ENCODE measurements at places on chromosomes 4 and X.
A peak's percentile ranks its signal among the peaks of the same experiment; 100 is the strongest.

DNA sequence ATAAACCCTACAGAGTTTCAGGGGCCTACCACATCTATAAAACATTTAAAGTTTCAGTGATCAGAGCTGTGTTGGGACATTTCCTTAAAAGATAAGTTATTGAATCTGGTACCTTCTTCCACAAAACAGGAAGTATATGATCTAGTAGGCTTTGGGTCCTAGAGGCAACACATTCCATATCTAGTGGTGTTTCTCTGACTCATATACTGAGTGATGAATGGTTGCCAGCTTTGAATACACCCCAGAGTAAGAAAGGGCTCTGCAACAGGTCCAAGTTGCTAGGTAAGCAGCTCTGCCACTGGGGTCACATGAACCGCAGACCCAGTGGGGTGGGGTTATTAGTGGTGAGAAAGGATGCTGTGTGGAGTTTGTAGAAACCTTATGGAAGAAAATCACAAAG, 32.4 kb upstream of the BLTP1 start:
- no peak for DNase-seq

- DNase-seq: peak; percentile 88
Measured at GRCh38 chr4:183335369-183335940, 13.2 kb upstream of the CLDN24 start.

- DNase-seq: no peak
Measured at GRCh38 chr4:22637306-22637705, 55.4 kb upstream of the GBA3 start.

- DNase-seq: no peak
Measured at GRCh38 chrX:141903400-141904155, at the start of gene MAGEC1. TSS of gene MAGEC1 (plus strand) at chrX:141903894. CDS start at chrX:141905073, 1,179 bp downstream.

DNA sequence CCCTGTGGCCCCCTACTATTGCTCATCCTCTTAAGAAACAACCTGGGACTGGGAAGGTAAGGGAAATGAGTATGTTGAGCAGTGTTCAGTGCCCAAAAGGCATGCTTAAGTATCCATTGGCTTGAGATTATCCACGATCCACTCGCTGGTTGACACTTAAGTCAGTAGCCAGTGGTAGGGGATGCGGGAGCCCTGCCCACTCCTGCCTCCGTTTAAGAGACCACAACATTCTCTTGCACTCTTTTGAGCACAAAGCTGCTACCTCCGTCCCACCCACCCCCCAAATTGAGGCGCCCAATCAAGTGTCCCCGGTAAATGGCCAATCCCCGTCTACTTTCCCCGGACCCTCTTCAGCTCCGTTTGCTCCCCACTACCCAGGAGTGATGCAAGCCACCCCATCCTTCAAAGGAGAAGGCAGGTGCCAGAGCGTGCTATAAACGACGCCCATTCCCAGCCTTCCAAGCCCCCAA, 25.0 kb downstream of the UTP14A start:
- no peak for DNase-seq

- no peak for DNase-seq
Measured at GRCh38 chrX:102712981-102713625, 855 bp downstream of the GPRASP2 start.

GRCh38 chr4:128604840-128605239, 204.7 kb upstream of the JADE1 start:
- no peak for DNase-seq

GRCh38 chr4:7513671-7514070, 78.9 kb upstream of the PSAPL1 start:
- DNase-seq: peak; percentile 8

DNA sequence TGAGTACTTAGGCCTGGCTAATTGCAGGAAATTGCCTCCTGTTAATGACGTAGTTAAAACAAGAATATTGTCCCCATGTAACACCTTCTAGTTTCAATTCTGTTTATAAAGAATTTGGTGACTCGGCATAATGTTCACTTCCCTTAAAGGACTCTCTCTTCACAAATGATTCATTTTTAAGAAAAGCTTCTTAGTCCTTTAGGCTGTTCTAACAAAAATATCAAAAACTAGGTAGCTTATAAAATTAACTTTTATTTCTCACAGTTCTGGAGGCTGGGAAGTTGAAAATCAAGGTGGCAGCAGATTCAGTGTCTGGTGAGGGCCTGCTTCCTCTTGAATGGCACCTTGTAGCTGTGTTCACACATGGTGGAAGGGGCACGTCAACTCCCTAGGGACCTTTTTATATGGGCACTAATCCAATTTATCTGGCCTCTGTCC, 23.8 kb downstream of the COL25A1 start:
- DNase-seq: no peak

- no peak for DNase-seq
Measured at GRCh38 chr4:183533698-183534097, 28.8 kb downstream of the ING2 start.

- no peak for DNase-seq
Measured at GRCh38 chr4:127080141-127080540, 552.6 kb upstream of the INTU start.
